Adrenal gland (tissue), 19 donors: ENCODE measurements at places on chromosomes 11 and 22. TPM values are rescaled to one million over a fixed set of nuclear protein-coding genes. Genes with fewer than 3 reads are reported as not detected.

The CEND1 gene
- polyA plus RNA-seq, result 1.6 TPM

DNA sequence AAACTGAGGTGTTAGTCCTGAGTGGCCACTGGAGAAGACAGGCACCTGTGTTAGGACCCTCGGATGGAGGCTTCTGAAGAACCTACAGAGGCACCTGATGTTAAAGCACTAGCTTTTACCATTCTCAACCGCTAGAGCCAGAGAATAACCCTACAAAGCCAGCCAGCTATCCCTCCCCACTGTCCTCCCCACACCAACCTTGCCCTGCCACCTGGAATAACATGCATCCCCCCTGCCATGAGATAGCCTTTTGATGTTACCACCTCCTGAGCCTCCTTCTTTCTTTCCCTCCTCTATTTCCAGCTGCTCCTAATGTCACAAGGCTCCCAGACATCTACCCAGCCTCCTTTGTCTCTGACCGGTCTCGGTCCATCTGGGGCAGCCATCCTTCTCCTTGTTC, 28.1 kb downstream of the COMMD9 start:
- DNase-seq, result no peak

DNA sequence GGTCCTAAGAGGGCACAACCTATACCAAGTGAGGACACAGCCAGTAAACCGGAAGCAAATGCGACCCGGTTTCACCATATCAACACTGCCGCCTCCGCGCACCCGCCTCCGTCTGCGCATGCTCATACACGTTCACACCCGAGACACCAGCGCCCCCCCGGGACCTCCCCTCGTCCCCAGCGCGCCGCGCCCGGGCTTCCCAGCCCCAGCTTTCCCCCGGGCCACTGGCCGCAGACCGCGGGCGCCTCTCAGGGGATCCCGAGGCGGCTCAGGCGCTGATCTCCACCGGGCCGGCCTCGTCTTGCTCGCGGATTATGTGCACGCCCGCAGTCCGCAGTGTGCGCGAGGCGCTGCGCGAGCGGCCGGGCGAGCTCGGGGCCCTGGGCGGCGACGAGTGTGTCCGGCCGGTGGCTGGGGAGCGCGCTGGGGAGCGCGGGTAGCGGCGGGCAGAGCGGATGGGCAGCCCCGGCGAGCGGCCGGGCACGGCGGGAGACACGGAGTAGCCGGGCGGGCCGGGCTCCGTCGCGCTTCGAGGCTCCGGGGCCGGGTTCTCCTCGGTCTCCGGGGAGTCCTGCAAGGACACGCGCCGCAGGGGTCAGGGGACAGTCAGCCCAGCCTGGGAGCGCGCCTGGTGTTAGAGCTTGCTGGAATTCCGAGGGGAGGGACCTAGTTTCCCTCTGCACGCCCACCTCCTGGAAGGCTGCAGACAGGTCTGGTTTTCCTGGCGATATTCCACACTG, 2.0 kb downstream of the HEPN1 start:
- peak; percentile 84 for DNase-seq

GRCh38 chr11:20137637-20138036, 22.6 kb downstream of the DBX1 start:
- DNase-seq, result no peak

GRCh38 chr11:1845561-1846452, 7.0 kb downstream of the TNNI2 start:
- DNase-seq, result peak; percentile 66

The SSRP1 gene
- polyA plus RNA-seq, result 106 TPM

The PLAAT2 gene
- 0.30 TPM for polyA plus RNA-seq

- DNase-seq, result no peak
These were observed 2.6 kb downstream of the HYOU1 start for GRCh38 chr11:119054418-119054817.

GRCh38 chr11:66333896-66334604, 2.2 kb downstream of the RIN1 start:
- DNase-seq, result no peak

DNA sequence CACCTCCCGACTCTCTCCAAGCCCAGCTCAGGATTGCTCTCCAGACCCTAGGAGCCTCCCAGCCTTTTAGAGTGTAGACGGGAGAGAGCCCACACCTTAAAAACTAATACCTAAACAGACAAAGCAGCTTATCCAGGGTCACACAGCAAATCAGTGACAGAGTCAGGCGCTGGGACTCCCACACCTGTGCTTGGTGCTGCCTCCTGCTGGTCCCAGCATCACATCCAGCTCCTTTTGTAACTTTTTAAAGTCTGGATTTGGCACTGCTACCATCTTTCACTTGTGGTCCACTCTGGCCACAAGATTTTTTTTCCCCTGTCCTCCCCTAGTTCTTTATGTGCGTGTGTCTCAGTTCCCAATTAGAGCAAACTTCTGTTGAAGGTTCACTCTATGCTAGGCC, 4.7 kb downstream of the ANO1 start:
- no peak for DNase-seq

DNA sequence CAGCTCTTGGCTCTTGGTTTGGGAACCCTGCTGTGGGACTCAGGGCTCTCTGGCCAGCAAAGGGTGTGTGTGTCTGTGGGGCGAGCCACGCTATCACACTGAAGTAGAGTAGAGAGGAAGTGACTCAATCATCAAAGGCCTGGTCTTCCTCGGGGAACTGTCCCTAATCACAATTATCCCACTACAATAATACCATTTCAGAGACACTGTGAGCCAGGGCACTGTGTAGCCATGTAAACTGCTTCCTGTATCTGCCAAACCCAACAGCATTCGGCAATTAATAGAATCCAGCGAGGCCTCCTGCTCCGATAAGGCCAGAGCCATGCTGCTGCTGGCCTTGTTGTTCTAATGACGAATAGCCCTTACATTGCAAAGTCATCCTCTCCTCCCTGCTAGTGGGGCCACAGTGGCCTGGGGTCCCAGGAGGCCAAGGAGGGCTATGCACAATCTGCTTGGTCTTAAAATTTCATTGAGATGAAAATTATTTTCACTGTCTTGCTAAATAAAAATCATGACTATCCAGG, 49.8 kb upstream of the LMO2 start:
- no peak for DNase-seq

The CRYBA4 gene
- polyA plus RNA-seq, result not detected

DNA sequence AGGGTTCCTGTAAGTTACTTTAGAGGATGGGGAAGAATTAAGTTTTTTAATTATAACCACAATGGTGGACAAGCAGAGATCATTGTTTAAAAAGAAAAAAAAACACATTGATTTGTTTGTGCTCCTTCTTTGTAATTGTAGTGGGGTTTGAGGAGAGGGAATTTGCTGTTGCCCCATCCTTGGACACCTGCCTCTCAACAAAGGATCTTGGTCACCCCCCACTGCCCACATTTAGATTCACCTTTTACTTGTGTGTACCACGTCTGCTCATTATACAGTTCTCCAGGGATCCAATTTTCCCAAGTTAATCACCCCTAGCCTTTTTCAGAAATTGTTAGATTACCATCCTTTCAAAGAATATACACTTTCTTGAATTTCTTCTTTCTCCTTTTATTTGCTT, 53.0 kb downstream of the DNAJC24 start:
- DNase-seq, result no peak

DNA sequence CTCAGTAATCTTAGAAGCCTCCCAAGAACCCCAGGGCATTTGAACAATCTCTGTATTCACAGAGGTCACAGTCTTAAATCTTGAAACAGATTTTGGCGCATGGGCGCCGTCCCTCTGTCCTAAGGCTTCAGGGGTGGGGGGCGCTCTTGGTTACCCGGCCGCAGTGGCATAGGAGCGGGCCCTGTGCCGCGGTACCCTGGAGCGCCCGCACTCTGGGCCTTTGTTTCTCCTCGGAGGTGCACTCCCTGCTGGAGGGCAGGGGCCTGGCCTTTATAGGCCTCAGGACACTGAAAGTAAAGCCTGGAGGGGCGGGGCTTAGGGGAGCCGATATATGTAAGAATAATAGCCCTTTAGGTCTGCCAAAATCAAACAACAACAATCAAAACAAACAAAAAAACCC, 197.3 kb upstream of the FOLH1 start:
- no peak for DNase-seq

DNA sequence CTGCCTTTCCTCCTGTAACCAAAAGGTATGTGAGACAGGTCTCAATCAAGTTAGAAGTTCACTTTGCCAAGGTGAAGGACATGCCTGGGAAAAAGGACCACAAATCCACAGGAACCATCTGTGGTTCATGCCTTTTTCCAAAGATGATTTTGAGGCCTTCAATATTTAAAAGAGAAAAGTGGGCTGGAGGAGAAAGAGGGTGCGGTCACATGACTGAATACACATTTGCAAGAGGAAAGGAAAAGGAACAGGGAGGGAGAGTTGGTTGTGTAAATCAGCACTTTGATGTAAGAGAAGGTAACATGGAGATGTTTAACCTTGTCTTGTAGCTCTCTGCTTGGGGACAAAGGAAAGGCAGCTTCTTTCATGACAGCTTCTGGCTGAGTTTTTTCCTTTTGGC, 21.2 kb downstream of the MOV10L1 start:
- no peak for DNase-seq

DNA sequence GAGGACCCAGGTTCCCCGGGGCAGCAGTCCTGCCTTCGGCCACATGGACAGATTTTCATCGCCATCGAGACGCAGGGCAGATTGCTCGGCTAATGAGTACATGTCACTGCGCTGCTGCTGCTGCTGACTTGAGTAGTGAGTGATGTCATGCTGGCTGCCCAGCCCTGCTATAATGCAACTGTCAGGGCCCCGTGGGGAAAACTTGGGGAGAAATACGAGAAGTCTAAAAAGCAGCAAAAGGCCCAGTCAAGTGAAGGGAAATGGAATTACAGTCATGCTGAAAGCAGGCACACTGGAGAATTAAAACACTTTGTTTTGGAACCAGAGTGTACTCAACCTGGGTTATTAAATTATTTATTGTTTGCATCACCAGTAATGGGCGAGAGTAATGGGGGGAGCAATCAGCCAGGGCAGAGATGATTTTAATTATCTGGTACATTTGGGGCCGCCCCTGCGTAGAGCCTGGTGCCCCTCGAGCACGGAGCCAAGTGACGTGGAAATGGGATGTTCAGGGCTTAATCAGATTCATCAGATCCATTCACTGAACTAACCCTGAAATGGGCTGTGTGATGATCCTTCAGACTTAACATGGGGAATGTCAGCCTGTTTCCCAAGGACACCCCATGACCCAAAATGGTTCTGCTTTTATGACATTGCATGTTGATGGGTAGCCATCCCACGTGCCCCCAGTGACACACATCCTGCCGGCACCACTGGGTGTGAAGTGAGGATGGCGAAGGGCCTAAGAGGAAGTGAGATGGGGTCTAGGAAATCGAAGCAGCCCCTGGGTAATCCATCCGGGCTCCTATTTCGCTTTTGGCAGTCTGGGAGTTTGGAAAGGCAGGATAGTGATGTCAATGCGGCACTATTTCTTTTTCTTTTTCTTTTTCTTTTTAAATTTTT, 241.6 kb upstream of the CADM1 start:
- peak; percentile 85 for DNase-seq

- DNase-seq, result no peak
These were observed 6.4 kb downstream of the MMP12 start for GRCh38 chr11:102868339-102868738.

- no peak for DNase-seq
These were observed 14.8 kb downstream of the TRIM29 start for GRCh38 chr11:120122924-120123683.

The CLTCL1 gene
- polyA plus RNA-seq, result 39.5 TPM

DNA sequence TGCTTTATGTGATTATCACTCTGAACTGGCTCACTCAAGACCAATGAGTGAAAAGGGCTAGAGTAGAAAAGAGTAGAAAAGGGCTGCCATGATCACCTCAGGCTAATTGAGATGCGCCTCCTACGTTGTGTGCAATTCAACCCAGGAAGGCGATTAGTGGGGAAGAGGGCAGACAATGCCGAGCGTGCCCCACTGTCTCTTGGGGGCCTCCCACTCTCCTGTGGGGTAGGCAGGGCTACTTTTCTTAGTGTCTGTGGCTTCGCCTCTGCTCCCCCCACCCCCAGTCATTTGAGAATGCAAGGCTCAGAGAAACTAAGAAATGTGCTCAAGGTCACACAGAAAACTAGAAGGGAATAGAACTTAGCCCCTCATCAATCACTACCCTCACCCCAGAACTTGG, 57.7 kb upstream of the RASD2 start:
- DNase-seq, result no peak

GRCh38 chr11:76236092-76236999, 30.0 kb upstream of the WNT11 start:
- peak; percentile 72 for DNase-seq

GRCh38 chr11:95556342-95557163, 233.0 kb downstream of the FAM76B start:
- no peak for DNase-seq

DNA sequence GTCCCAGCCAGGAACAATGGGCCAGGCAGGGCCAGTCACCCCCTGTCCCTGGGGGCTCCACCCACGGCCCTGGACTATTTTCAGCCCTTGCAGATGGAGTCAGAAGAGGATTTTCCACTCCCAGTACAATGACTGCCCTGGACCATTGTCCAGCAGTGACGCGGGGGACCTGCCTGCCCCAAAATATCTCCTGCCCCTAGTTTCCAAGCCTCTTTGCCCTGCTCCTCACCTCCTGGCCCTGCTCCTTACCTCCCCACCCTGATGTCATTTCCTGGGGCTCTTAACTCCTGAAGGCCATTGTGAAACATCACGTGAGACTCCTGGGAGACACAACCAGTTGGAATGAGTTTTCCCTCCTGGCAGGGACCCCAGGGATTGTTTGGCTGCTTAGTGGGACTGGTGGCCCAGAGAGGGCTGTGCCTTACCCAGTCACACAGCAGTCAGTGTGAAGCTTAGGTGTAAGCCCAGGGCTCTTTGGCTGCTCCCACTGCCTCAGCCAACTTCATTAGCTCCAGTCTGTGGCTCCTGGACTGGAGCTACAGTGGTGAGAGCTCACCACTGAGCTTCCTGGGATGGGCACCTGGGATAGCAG, 22.2 kb downstream of the P2RY2 start:
- DNase-seq, result peak; percentile 76

DNA sequence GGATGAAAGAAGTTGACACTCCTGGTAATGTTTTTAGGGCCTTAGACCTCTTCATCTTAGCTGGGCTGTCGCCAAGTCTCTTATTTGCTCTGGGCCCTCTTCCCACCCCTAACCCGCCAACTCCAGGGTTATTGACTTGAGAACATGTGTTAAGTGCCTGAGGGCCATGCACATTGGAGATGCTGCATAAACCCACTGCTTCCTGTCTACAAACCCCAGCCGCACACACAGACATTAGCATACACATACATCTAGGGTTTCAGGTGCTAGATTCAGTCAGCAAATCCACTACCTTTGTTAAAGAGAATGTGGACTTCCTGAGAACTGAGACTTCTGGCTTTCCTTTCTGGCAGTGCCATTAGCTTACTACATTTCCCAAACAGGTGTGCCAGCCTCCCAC, 817 bp downstream of the PANX3 start:
- DNase-seq, result no peak

- DNase-seq, result no peak
These were observed 6.2 kb downstream of the SHISA8 start for GRCh38 chr22:41908411-41909309.

The PKDREJ gene
- polyA plus RNA-seq, result 0.08 TPM

- DNase-seq, result peak; percentile 48
These were observed 3.8 kb downstream of the DCPS start for GRCh38 chr11:126307706-126308105.

DNA sequence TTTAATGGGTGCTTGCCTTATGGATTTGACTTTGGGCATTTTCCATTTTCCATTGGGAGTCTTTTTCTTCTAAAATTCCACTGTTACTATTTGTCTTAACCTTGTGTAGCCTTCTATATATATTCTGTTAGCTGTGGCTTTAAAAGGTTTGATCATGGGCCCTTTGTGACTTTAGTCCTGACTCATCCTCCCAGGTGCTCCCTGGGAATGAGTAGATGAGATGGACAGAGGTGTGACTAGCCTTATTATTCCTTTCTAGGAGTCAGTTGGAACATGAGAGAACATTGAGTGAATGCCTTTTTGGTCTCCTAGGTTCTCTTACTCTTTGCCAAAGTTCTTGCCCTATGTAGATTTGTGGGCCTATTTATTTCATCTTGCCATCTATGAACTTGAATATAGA, 39.0 kb downstream of the DDX10 start:
- DNase-seq, result no peak
